Fibroblast of skin of left quadriceps (primary cell): ENCODE measurements at places on chromosomes 6 and 20.

DNA sequence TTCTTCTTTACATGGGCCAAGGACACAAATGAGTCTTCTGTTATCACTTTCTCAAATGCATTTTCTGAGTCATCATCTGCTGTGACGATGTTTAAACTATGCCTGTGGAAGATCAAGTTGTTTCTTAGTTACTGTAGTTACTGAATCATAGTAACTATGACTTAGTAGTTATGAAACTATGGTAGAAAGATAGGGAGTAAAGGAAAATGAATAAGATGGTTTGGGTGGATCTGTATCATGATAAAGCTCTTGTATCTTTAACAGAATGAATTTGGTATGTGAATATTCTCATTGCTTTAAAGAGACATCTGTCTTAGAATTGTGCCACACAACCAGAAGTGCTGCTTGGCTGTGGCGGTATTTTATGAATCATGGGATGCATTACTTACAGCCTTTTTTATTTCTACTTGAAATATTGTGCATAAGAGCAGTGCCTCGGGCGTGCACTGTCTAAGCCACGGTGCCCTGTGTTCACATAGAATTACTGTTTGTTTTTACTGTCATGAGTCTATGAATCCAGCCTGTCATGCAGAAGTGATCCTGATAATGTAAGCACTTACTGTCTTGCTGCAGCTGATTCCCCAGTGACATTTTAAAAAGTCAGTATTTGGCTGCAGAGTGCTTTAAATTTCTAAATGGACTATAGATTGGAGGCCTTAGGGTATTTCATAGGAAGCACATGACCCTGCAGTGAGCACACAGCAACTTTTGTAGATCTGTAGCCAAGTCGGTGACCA is 215.2 kb downstream of the TMEM242 start:
- peak; percentile 66 for DNase-seq

- no peak for DNase-seq
Measured at GRCh38 chr6:157221817-157222175, 101.5 kb downstream of the TMEM242 start.

GRCh38 chr6:11460837-11461661 is 76.5 kb upstream of the TMEM170B start:
- DNase-seq, result no peak

DNA sequence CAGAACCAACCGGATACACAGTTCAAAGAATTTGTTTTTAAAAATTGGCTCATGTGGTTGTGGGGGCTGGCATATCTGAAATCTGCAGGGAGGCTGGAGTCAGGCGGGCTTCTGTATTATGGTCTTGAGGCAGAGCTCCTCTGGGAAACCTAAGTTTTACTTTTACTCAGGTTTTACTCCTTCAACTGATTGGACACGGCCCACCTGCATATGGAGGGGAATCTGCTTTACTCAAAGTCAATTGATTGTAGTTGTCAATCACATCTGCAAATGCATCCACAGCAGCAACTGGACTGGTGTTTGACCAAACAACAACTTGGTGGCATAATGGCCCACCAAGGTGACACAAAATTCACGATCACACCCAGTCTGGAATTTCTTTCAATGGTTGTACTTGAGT is 103.4 kb downstream of the ERMARD start:
- no peak for DNase-seq

GRCh38 chr6:31651602-31652191 is 764 bp downstream of the BAG6 start:
- DNase-seq, result no peak

DNA sequence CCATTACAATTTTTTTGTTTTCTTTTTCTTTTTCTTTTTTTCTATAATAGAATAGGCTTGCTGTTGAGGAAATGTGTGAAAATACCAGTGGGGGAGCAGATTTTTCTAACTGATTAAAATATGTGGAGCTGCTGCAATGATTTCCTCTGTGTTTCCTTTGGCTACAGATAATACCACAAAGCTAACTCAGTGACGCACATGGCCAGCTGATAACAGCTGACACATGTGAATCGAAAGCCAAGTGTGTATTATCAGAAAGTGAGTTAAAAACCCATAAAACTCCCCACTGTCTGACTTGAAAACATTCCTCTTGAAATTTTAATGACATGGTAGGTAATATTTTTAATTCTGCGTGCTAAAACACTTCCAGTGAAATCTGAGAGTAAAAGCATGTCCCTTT is 70.8 kb upstream of the AHI1 start:
- DNase-seq, result peak; percentile 77

GRCh38 chr6:156657296-156657695 is 119.9 kb upstream of the ARID1B start:
- DNase-seq, result no peak

DNA sequence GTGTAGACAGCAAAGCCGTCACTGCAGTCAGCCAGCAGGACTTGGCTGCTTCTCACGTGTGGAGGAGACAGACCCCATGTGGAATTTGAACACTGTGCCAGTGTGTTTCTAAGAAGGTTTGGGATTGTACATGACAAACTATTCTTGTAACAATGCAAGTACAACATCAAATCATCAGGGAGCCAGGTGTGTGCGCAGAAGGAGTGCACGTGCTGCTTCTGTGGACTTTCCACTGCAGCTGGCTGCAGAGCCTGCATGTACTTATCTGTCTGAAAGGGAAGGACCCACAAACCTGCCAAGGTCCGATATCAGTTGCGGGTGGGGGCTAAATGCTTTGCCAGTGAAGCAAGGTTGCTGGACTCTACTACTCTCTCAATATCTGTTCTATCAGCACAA is 211.6 kb downstream of the WDR27 start:
- no peak for DNase-seq

- DNase-seq, result peak; percentile 25
Measured at GRCh38 chr6:33161354-33162331, 30.6 kb downstream of the COL11A2 start.

DNA sequence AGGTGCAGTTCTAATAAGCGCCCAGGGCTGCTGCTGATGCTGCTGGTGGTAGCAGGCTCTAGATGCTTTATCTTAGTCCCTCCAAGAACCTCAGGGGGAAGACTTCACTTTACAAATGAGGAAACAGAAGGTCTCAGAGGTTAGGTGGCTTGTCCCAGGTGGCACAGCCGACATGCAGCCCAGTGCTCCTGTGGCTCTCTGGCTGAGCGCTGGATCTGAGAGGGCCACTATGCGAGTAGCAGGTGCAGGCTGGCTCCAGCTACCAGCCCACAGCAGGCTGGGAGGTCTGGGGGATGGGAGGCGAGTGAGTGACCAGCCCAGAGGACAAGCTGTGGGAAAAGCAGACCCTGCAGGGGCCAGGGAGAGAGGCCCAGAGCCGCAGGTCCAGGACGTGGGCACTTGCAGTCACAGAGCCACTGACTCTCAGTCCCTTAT is 90.9 kb downstream of the PRND start:
- DNase-seq, result no peak

- no peak for DNase-seq
Measured at GRCh38 chr6:50837589-50838445, 19.1 kb downstream of the TFAP2B start.

- DNase-seq, result no peak
Measured at GRCh38 chr6:30047220-30047619, 13.8 kb upstream of the POLR1H start.

DNA sequence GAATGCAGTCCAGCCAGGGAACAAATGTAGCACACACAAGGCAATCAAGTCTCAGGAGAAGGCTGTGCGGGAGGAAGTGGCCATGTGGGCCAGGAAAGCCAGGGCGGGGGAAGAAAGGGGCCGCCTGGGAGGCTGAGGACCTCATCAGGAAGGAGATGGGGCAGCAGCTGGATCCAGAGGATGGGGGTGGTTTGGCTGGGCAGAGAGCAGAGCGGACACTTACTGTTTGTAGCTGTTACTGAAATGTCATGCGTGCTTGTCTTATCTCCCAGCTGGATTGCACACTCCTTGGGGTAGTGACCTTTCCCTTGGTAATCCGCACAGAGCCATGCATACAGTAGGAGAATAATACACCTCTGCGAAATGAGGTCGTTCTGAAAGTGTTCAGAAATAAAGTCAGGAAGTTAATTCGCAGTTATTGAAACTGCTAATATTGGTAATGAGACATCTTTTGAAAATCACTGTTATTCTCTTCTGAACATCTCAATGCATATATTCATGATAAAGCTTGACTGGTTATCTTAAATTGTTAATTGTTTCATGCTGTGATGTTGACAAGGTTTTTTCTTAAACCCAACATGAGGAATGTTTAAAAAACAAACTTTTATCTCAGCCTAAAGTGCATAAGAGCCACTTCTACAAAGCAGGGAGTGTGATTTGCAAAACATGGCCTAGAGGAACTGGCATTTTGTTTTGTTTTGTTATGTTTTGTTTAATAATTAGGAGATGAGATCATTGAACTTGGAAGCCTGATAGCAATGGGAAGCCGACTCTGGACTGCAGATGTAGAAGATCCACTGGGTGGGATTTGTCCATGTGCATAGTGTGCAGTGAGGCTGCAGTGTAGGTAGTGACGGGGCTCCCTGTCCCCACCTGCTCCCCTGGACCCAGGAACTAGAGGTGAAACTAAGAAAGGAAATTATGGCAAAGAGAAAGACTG is 18.0 kb upstream of the MAP3K4 start:
- peak; percentile 36 for DNase-seq

DNA sequence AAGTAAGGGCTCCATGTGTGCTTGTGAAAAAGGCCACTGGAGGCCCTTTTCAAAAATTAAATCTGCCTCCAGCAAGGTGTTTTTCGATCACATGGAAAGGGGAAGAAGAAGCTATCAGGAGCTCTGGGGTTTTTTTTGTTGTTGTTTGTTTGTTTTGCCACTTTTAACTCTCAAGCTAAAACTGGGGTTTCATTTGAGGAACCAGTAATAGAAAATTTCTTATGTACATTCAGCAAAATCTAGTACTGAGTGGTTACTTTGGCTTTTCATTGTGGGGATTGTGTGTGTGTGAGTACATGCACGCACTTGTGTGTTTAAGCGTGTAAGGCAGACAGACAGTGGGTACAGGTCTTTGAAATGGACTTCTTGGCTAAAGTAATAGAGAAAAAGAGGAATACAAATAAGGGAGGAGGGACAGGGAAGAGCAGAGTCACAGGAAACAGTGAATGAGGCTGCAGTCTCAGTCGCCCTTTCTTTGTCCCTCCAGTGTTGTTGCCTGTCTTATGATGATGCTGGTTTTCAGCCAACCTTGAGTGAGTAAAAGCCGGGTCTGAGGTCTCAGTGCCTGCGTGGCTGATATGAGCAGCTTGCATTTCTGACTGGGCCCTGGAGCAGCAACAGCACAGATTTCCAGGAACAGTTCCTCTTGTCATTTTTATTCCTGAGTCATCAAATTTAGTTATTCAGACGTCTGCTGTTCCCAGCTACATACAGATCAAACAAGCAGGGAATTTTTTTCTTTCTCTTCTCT is 26.2 kb downstream of the SLC16A10 start:
- peak; percentile 38 for DNase-seq

GRCh38 chr6:4023240-4023639 is 55.7 kb downstream of the FAM217A start:
- no peak for DNase-seq

- no peak for DNase-seq
Measured at GRCh38 chr6:38216451-38216850, 396.9 kb downstream of the ZFAND3 start.

GRCh38 chr6:28648035-28648877 is 122.6 kb downstream of the GPX5 start:
- peak; percentile 58 for DNase-seq

DNA sequence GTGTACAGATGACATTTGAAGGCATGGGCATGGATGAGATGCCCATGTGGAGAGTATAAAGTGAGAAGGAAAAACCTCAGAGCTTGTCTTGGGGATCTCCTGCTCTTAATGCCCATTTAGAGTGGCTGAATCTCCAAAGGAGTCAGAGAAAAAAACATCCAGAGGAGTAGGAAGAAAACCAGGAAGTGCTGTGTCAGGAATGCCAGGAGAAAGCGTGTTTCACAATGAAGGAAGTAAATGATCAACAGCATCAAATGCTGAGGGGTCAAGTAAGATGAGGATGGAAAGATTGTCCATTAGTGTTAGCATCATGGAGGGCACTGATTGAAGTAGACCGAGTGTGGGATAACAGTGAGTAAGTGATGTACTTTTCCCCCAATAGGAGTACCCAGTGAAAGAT is 56.1 kb downstream of the FIG4 start:
- no peak for DNase-seq

DNA sequence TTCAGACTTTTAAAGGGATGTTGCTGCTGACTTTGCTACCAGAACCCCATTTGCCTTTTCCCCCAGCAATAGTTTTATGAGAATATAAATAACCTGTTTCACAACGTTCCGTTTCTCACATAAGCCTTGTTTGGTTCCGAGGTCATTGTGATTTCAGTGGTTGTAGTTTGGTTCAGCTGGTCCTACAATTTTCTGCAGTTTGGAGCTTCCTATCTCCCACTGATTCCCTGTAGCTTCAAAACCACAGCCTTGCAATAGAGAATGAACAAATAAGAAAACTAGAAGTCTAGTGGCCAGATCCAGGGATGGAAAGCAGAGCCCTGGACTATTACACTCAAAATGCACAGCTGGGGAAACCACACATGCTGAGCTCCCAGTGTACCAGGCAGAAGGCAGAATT is 24.1 kb upstream of the SH3BGRL2 start:
- DNase-seq, result no peak
